T-helper 2 cell treated with Interferon-gamma antibody and Interleukin-4, amounts not matched to agents 5 μg/mL and 100 μg/mL, for 36 hours (primary cell): ENCODE measurements at places on chromosomes 11 and 22.

DNA sequence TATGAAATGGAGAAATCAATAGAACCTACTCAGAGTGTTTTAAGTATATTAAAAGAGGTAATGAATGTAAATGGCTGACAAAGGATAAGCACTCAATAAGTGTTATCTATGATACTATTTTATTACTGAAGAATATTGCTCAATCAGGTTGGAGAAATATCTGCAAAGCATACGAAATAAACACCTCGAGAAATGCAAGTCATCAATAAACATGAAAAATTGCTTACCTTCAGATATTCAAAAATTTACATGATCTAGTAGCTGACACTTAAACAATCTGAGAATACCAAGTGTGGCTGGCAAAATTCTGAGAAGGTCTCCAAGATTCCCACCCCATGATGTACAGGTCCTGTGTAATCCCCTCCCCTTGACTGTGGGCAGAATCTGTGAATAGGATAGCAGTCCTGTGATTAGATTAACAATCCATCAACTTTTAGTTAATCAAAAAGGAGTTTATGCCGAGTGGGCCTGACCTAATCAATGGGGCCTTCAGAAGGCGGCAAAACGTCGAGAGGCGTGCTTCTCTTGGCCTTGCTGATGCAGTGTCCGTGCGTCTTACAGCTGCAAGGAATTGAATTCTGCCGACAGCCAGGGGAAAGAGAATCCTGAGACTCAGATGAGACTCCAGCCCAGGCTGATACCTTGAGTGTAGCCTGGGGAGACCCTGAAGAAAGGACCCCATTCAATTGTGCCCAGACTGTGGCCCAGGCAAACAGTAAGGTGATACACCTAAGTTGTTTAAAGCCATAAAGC lies 49.1 kb downstream of the SPATA19 start:
- H3K4me1 ChIP-seq, result no peaks in the 10 kb centered on the region

DNA sequence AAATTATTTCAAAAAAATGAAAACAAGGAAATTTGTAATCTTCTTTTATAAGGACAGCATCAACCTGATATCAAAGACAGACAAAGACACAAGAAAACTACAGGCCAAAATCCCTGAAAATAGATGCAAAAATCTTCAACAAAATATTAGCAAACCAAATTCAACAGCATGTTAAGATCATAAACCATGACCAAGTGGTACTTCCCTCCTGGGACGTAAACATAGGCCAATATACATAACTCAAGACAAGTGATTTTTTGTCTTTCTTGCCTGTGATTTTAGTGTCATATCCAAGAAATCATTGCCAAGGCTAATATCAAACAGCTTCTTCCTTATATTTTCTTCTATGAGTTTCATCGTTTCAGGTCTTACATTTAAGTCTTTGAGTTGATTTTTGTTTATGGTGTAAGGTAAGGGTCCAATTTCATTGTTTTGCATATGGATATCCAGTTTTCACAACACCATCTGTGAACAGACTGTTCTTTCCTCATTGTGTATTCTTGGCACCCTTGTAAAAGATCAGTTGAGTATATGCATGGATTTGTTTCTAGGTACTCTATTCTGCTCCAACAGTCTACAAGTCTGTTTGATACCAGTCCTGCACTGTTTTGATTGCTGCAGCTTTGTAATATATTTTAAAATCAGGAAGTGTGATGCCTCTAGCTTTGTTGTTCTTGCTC lies 50.0 kb downstream of the SBF2 start:
- H3K36me3 ChIP-seq, result no peaks in the 10 kb centered on the region
- peaks cover 4% of the 10 kb centered on the region for H3K27me3 ChIP-seq
- no peak overlapping the region for H3K27ac ChIP-seq
- no peak overlapping the region for H3K4me3 ChIP-seq

DNA sequence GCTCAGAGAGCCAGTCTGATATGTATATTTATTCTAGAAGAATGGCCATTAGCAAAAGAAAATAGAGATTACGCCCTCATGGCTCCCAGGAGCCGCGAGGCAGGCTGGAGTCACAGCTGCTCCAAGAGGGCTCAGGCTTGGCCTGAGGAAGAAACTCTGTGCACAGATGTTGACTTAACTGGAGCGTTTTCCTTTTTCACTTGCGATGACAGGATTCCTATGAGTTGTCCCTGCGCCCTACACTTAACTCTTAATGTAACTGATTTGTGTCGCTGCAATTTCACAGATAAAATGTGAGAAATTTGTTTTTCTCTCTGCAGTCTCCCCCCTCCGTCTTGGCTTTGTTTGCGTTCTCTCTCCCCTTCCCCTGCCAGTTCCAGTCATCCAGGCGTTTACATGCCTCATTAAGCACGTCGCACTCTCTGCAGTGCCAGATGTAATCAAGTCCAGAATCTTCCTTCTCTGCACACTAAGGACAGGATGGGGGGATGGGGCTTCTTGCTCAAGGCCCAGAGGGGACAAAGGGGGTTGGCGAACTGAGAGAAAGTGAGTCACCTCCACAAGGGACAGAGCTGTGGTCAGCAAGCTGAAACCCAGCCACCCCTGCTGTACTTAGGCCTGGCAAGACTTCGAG lies 1060.1 kb downstream of the NTM start:
- H3K4me3 ChIP-seq, result no peak overlapping the region
- no peaks in the 10 kb centered on the region for H3K4me1 ChIP-seq
- no peak for DNase-seq
- H3K27me3 ChIP-seq, result no peaks in the 10 kb centered on the region

- H3K27me3 ChIP-seq, result no peaks in the 10 kb centered on the region
- no peak overlapping the region for H3K4me3 ChIP-seq
- no peaks in the 10 kb centered on the region for H3K4me1 ChIP-seq
- DNase-seq, result no peak
- no peaks in the 10 kb centered on the region for H3K36me3 ChIP-seq
- no peak overlapping the region for H3K27ac ChIP-seq
Observed at GRCh38 chr11:55791606-55792005, 3.8 kb upstream of the OR5D14 start.

GRCh38 chr11:492427-493226 lies 14.4 kb downstream of the RNH1 start:
- DNase-seq, result no peak
- H3K27me3 ChIP-seq, result no peaks in the 10 kb centered on the region
- H3K4me1 ChIP-seq, result no peaks in the 10 kb centered on the region
- H3K27ac ChIP-seq, result no peak overlapping the region

GRCh38 chr11:113673550-113674396 lies 32.3 kb downstream of the TMPRSS5 start:
- H3K27me3 ChIP-seq, result no peaks in the 10 kb centered on the region
- DNase-seq, result no peak
- H3K4me3 ChIP-seq, result no peak overlapping the region
- no peaks in the 10 kb centered on the region for H3K36me3 ChIP-seq

DNA sequence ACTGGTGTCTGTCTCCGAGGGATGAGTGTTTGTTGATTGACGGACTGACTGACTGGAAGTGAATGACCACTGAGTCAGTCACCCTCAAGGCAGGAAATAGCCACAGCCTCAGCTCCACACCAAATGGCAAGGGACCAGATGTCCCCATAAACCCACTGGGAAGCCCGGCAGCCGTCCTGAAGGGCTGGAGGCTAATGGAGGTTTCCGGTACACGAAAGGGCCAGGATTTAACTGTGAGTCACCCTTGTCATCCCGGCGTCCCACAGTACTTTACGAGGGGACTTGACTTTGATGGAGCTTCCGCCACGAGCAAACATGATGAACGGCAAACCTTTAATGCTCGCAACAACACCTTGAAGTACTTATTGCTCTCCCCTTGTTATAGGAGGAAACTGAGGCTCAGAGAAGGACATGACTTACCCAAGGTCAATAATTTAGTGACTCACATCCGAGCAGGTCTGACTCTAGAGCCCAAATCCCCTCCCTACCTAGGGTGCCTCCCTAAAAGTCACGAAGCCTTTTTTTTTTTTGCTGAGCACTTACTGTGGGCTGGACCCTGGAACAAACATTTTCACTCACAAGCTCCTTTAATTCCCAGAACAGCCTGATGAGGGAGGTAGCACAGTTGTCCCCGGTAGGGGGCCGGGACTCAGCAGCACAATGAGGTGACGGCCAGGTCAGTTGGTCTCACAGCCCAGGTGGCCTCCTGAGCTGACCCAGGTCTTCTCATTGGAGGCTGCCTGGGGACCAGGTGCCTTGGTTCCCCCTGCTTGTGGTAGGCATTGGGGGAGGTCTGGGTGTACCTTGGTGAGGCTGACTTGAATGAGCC lies 25.2 kb upstream of the GCAT start:
- H3K27ac ChIP-seq, result no peak overlapping the region
- H3K4me3 ChIP-seq, result no peak overlapping the region
- no peaks in the 10 kb centered on the region for H3K4me1 ChIP-seq
- H3K36me3 ChIP-seq, result no peaks in the 10 kb centered on the region
- DNase-seq, result no peak

- H3K4me3 ChIP-seq, result no peak overlapping the region
- no peak overlapping the region for H3K27ac ChIP-seq
- DNase-seq, result no peak
- H3K36me3 ChIP-seq, result no peaks in the 10 kb centered on the region
- H3K27me3 ChIP-seq, result no peaks in the 10 kb centered on the region
Observed at GRCh38 chr11:15288863-15289262, 174.1 kb downstream of the INSC start.

- H3K27me3 ChIP-seq, result no peaks in the 10 kb centered on the region
- no peaks in the 10 kb centered on the region for H3K4me1 ChIP-seq
- H3K36me3 ChIP-seq, result no peaks in the 10 kb centered on the region
- DNase-seq, result no peak
- H3K27ac ChIP-seq, result no peak overlapping the region
Observed at GRCh38 chr11:71311176-71311925, 59.0 kb upstream of the SHANK2 start.

- no peak overlapping the region for H3K4me3 ChIP-seq
- H3K4me1 ChIP-seq, result peaks cover 6% of the 10 kb centered on the region
- DNase-seq, result no peak
- no peak overlapping the region for H3K27ac ChIP-seq
- peaks cover 57% of the 10 kb centered on the region for H3K36me3 ChIP-seq
Observed at GRCh38 chr11:86003654-86004053, 65.2 kb downstream of the PICALM start.

DNA sequence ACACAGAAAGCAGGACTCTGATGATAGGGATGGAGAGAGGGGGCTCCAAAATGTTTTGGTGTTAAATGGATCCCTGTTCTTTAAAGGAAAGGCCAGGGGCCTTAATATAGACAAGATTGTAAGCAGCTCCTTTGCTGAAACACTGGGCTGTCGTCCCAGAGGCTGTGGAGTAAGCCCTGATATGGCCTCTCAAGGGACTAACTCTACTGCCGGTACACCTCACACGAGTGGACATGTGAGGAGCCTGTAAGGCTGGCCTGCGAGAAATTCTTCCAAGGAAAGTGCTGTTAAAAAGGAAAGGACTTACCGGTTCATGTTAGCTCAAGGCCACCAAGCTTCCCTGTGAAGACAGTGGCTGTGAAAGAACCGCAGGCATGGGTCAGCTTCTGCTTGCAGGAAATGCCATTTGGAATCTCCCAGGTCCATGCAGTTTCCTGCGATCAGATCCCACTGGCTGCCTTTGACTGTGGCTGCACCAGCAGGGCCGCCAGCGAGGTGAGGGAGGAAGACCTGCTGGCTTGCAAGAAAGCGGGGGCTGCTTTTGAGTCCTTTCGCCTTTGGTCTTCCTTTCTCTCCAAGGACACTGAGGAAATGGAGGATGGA lies 106.6 kb downstream of the PRR5L start:
- H3K4me3 ChIP-seq, result no peak overlapping the region
- DNase-seq, result no peak
- no peak overlapping the region for H3K27ac ChIP-seq
- H3K4me1 ChIP-seq, result peaks cover 22% of the 10 kb centered on the region
- H3K36me3 ChIP-seq, result peaks cover 11% of the 10 kb centered on the region
- H3K27me3 ChIP-seq, result peaks cover 2% of the 10 kb centered on the region

DNA sequence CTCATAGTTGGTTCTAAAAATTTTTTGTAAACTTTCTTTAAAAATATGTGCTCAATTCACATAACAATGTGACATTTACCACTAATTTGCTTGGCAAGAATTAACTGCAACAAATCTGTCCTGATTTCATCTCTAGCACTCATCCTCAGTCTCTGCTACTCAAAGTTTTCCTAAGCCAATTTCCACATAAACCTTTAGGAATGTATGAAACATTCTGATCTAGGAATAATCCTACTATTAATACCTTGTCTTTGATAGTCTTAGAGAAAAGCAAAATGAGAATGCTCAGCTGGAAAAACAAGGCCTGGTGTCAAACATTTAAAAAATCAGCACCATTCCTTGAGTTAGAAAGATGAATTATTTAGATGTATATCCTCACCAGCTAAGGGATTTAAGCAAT lies 114.3 kb downstream of the CD44 start:
- H3K27me3 ChIP-seq, result peaks cover 42% of the 10 kb centered on the region
- H3K36me3 ChIP-seq, result peaks cover 6% of the 10 kb centered on the region
- DNase-seq, result no peak
- H3K27ac ChIP-seq, result no peak overlapping the region
- H3K4me1 ChIP-seq, result peaks cover 20% of the 10 kb centered on the region

- H3K4me3 ChIP-seq, result no peak overlapping the region
- H3K4me1 ChIP-seq, result no peaks in the 10 kb centered on the region
- no peaks in the 10 kb centered on the region for H3K27me3 ChIP-seq
- no peak for DNase-seq
Observed at GRCh38 chr11:23404225-23405160, 544.2 kb upstream of the CCDC179 start.

GRCh38 chr11:34050581-34051348 lies 766 bp upstream of the CAPRIN1 start:
- H3K4me1 ChIP-seq, result peaks cover 21% of the 10 kb centered on the region
- DNase-seq, result no peak
- peak overlapping the region; percentile 85 for H3K27ac ChIP-seq
- H3K4me3 ChIP-seq, result peak overlapping the region; percentile 83
- no peaks in the 10 kb centered on the region for H3K27me3 ChIP-seq

DNA sequence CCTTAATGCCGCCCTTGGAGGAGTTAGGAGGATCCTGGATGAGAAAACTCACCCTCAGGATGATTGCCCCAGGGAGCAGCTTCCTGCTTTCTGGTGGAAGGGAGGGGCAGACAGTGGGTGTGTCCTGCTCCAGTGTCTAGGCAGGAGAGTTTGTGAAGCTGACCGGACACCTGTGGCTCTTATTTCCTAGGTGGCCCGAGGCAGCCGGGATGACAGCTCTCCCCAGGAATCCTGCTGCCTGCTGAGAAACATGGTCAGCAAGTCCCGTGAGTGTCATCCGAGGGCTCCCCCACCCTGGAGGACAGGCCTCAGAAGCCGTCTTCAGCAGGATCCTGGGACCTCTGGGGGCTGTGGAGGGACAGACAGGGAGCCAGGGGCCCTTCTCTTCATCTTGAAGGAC lies 50.4 kb downstream of the ST3GAL4 start:
- no peak overlapping the region for H3K4me3 ChIP-seq
- H3K4me1 ChIP-seq, result no peaks in the 10 kb centered on the region
- H3K36me3 ChIP-seq, result peaks cover 3% of the 10 kb centered on the region
- H3K27ac ChIP-seq, result no peak overlapping the region

- no peaks in the 10 kb centered on the region for H3K4me1 ChIP-seq
- no peak overlapping the region for H3K27ac ChIP-seq
- DNase-seq, result no peak
- H3K36me3 ChIP-seq, result no peaks in the 10 kb centered on the region
- no peak overlapping the region for H3K4me3 ChIP-seq
Observed at GRCh38 chr11:44782478-44782877, 55.7 kb downstream of the TSPAN18 start.
